Amniotic epithelial cell (primary cell): ENCODE measurements at places on chromosomes 12 and 14.

DNA sequence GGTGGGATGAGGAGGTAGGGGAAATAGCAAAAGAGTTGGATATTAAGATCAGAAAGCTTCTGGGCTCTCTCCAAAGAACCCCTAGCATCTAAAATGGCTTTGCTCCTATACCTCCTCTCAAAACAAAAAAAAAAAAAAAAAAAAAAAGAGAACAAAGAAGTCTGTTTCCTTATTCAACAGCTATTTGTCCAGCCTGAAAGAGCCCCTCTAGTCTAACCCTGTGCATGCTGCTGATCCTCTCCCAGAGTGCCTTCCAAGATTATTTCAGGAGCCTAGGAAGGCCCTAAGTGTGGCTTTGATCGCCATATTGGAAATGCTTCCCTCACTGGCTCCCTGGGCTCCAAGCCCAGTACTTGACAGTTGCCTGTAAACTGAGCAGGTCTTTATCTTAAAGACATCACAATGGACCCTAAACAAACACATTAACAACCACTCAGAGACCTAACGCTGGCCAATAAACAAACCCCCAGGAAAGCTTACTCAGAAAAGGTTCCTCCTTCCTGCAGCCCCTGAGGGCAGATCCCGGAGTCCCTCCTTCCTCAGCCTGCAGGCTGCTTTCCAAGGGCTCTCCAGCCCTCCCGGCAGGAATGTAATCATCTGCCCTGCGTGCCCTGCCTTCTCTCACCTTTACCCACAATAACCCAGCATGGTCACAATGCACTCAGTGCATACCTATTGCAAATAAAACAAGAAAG is 17.4 kb upstream of the COL2A1 start:
- no peak for DNase-seq

DNA sequence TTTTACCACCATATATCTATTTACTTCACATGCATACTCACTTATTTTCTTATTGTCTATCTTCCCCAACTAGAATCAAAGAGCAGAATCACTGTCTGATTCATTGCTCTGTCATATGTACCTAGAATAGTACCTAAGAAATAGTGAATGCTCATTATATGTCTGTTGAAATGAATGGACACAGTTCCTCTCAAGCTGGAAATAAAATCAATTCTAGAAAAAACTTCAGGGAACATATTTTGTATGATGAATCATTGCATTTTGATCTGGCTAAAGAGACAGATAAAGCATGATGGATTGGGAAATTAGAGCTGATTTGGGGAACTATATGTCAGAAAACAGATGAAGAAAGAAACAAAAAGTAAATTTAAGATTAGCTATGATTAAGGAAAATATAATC is 623.3 kb downstream of the C12orf50 start:
- DNase-seq: no peak

DNA sequence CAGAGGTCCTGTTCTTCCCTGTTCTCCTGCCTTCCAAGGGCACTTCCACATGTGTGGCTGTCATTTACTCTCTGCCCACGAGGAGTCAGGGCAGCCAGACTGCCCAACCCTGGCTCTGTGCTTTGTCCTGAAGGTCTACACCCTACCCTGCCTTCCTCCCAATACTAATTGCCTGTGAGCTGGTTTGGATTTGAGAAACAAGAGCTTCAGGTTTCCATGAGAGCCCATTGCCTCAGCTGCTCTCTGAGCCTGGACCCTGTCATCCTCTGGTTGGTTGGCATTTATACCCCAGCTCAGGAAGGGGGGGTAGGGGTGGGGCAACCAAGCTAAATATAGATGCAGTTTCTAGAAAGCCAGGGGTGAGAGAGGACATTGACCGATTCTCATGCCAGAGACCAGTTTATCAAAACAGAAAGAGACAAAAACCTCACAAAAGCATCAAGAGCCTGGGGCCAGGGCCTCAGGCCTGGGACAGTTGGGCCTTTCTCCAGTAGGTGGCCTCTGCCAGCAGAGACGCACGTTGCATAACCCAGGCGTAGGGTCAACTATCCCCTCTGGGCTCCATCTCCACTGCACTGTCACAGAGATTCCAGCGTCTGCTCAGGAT is 34.5 kb downstream of the VDR start:
- peak; percentile 41 for DNase-seq

DNA sequence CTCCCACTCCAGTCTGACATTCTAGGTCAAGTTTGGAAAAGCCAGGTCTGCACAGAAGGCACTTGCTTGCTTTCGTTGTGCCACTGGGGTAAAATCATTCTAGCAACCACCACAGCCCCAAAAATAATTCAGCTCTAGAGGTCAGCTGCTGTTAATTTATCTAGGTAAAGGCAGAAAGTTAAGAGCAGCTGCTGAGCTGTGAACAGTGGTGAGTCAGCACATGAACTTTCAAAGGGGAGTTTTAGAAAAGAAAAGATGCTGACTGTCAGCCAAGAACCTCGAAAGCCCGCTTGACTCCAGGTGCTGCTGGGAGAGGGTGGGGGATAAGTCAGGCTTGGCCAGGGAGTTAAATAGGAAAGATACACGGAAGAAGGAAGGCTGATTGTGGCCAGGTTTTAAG is 12.7 kb downstream of the CCDC197 start:
- DNase-seq: peak; percentile 50

DNA sequence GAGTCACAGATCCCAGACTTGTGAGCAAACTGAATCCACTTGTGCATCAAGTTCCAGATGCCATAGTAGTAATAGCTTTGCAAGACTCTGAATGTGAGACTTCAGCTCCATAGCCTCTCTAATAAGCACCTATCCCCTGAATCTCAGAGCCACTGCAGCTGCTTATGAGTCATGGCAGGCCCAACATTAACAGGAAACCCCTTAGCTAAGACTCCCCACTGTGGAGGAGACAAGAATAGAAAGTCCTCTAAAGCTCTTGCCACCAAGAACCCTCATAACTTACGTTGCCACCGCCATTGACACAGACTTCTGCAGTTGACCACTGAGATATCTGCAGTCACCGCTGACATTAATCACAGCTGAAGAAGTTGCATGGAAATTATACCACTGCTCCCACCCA is 62.9 kb upstream of the PDE3A start:
- no peak for DNase-seq

GRCh38 chr12:116535241-116535640 is 23.9 kb upstream of the MAP1LC3B2 start:
- no peak for DNase-seq

GRCh38 chr12:132502149-132502881 is 12.4 kb downstream of the FBRSL1 start:
- DNase-seq: no peak

- no peak for DNase-seq
Observed at GRCh38 chr12:127060310-127060847, 1206.6 kb upstream of the TMEM132C start.

DNA sequence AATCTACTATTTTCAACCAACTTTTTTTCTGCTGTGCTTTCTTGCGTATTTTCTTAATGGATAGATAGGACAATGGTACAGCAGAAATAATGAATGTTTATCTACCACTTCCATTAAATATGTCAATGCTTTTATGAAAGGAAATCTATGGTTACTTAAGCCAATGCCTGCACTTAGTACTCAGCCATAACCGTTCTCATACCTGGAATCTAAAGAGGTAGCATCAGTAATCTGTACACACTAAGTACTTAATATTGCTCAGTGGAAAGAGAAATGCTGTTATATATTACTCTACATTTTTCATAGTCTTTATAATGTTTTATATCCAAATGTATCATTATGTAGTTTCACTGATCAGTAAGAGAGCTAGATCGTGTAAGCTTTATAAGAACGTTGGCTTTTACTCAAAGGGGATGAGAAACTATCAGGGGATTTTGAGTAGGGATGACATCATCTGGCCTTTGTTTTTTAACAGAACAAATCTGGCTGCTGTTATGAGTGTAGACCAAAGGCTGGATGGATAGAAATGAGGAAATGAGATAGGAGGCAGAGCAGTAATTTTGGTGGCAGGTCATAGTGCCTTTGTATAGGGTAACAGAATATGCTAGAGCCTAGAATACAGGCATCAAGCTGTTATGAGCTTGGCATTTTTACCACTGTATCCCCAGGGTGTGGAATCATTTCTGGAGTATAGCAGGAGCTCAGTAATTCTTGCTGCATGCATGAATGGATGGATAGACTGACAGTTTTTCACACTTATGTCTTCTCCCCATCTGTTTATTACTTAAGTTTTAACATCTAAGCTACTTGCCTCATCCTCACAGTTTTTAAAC is 34.0 kb downstream of the ALG10B start:
- DNase-seq: no peak

DNA sequence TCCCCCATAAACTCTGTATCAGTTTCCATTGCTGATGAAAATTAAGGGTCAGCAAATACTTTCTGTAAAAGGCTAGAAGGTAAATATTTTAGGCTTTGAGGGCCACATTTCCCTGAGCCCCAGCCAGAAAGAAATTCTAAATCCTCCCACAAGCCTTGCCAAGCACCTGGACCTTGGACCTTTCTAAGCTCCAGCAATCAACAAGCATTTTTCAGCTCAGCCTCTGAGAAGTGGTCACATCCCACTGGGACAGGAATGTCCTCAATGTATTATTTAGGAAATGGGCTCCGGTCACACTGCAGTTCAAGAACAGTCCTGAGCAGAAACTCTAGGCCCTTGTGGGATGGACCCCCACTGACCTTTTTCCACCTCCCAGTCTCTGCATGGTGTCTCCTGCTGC is 55.9 kb downstream of the WSCD2 start:
- no peak for DNase-seq

DNA sequence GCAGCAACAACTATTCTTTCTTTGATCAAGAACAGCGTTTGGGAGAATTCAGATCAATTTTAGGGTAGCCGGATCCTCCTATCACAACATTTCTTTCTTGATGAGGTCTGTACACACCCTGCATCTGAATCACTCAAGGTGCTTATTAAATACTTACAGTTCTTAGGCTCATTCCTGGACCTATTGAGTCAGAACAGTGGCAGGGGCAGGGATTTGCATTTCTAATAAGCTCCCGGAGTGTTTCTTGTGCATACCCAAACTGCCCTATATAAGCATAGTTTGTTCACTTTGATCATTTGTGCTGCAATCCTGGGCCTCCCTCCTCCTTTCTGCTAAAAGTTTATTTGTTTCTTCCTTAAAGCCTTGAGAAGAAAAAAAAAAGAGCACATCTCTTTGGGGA is 80.5 kb upstream of the RPH3A start:
- DNase-seq: no peak

GRCh38 chr12:93019975-93020630 is 91.0 kb upstream of the EEA1 start:
- no peak for DNase-seq

DNA sequence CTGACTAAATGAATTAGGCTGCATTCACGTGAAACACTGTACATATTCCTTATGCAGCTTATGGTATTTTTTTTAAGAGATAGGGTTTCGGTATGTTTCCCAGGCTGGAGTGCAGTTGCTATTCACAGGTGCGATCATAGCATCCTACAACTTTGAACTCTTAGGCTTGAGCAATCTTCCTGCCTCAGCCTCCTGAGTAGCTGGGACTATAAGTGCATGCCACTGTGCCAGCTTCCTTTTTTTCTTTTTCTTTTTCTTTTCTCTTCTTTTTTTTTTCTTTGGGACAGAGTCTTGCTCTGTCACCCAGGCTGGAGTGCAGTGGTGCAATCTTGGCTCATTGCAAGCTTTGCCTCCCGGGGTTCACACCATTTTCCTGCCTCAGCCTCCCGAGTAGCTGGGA is 35.8 kb upstream of the SPPL3 start:
- no peak for DNase-seq

- peak; percentile 6 for DNase-seq
Observed at GRCh38 chr12:15092826-15093225, 120.0 kb downstream of the PDE6H start.

DNA sequence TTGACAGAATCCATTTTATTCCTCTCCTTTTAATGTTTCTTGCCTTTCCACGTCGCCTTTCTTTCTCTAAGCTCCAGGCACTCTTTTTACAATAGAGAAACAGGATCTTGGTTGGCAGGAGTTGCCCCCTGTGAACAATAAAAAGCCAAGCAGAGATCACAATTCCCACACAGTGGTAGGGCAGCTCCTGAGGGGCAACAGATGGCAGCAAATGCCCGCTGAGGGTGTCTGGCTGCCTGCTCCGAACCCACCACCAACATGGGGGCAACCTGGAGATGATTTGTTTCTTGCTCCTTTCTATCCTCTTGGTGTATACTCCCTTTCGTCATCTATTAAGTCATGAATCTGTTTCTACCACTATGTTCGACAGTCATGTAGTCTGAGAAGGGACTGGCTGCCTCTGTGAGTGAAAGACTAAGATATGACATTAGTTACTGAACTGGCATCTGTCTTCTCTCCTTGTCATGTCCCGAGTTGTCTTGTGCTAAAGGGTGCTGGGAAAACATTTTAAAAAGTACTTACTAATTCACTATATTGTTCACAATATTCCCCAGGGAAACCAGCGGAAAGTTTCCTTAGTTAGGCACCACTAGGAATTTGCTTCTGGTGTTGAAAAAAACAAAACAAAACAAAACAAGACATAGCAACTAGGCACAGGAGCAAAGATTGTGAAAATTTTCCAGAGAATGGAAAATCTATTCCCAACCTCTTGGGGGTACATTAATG is 170.1 kb downstream of the STXBP6 start:
- no peak for DNase-seq

DNA sequence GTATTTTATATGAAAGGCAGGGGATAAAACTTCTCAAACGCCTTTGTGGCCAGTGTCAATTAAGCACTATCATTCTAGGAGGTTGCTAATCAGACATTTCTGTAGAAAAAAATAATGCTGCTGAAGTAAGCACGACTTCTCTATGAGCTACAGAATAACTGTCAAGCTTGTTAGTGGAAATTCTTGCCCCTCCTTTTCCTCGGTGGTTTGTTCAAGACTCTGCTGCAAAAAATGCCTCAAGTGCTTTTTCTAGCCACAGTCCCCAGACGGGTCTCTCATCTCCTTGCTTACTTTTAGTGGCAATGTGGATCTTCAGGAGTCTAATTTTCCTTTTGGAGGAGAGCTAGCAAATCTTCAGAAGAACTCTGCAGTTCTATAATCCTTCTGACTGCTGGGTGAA is 452.0 kb downstream of the FUT8 start:
- no peak for DNase-seq

DNA sequence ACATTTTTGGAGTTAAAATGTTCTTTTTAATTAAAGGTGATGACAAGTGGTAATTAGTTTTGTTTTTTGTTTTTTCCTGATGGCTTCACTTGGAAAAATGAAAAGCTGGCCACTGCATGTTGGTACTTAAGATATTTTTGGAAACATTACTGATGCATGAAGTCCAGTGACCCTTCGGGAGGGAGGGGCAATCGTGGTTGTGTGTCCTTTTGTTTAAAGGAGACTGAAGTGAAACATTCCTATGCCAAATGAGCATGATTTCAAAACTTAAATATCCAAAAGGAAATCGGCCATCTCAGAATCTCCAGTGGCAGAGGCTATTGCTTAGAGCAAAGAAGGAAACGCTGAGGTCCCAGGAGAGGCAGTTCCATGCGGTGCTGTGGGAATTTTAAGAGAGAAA is 20.1 kb downstream of the LTBP2 start:
- no peak for DNase-seq

- DNase-seq: peak; percentile 44
Observed at GRCh38 chr14:53152887-53153701, at the start of gene DDHD1. Gene DDHD1 (minus strand): TSS chr14:53153323. CDS start chr14:53153098, 225 bp downstream.

GRCh38 chr12:71183018-71183417 is 25.2 kb upstream of the TSPAN8 start:
- peak; percentile 52 for DNase-seq
